ENCODE measurements at places on chromosomes 1 and 21. TPM values are rescaled to one million over a fixed set of nuclear protein-coding genes. Genes with fewer than 3 reads are reported as not detected.

- no peaks in the 10 kb centered on the region for H3K4me1 ChIP-seq
- H3K27me3 ChIP-seq: no peaks in the 10 kb centered on the region
- no peaks in the 10 kb centered on the region for H3K36me3 ChIP-seq
- no peak overlapping the region for H3K27ac ChIP-seq
- H3K4me3 ChIP-seq: no peak overlapping the region
- no peak for DNase-seq
Measured at GRCh38 chr1:81848880-81849682, 48.3 kb downstream of the ADGRL2 start.

GRCh38 chr21:18142655-18143054 is 102.0 kb upstream of the CHODL start:
- no peaks in the 10 kb centered on the region for H3K4me1 ChIP-seq
- H3K27ac ChIP-seq: no peak overlapping the region
- no peaks in the 10 kb centered on the region for H3K27me3 ChIP-seq
- no peak overlapping the region for H3K4me3 ChIP-seq

- H3K4me1 ChIP-seq: no peaks in the 10 kb centered on the region
- H3K27me3 ChIP-seq: peaks cover 32% of the 10 kb centered on the region
- H3K36me3 ChIP-seq: no peaks in the 10 kb centered on the region
- DNase-seq: no peak
Measured at GRCh38 chr1:242525769-242526168, 1.3 kb upstream of the PLD5 start.

- no peaks in the 10 kb centered on the region for H3K36me3 ChIP-seq
- no peak overlapping the region for H3K4me3 ChIP-seq
- no peaks in the 10 kb centered on the region for H3K27me3 ChIP-seq
- H3K27ac ChIP-seq: no peak overlapping the region
Measured at GRCh38 chr1:212722270-212722957, 22.8 kb upstream of the BATF3 start.

DNA sequence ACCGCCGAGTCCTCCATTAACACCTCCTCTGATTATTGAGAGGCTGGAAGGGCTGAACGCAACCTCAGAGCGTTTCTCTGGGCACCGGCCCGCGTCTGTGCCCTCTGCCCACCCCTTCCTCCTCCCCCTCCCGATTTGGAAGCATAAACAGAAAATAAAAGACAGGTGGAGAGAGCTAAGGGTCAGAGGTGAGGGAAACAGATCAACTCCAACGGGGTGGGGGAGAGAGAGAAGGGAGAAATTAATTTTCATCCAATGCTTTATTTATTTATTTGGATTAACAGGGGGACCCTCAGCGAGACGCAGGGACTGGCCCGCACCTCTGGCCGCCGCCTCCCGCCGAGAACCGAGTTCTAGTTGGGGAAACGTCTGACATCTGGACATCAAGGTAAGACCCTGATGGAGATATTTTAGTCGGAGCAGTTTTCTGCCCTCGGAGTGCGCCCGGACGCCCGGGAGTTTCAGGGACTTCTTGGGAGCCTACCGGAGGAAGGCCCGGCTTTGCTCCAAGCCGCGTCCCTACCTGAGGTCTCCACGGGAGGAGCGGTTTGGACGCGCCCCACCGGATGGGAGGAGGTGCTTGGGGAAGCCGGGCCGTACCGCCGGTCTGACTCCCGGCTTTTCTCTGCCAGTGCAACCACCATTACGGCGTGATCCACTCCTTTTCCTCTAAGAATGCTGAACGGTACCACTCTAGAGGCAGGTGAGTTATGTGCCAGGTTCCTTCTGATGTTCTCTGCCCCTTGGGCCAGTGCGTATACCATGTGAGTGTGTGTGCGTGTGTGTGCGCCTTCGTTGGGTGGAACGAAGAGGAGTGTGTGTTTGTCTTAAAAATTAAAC is 5.1 kb upstream of the LHX9 start:
- peak overlapping the region; percentile 56 for H3K4me3 ChIP-seq
- no peak overlapping the region for H3K27ac ChIP-seq
- H3K27me3 ChIP-seq: peaks cover 87% of the 10 kb centered on the region
- no peak for DNase-seq

DNA sequence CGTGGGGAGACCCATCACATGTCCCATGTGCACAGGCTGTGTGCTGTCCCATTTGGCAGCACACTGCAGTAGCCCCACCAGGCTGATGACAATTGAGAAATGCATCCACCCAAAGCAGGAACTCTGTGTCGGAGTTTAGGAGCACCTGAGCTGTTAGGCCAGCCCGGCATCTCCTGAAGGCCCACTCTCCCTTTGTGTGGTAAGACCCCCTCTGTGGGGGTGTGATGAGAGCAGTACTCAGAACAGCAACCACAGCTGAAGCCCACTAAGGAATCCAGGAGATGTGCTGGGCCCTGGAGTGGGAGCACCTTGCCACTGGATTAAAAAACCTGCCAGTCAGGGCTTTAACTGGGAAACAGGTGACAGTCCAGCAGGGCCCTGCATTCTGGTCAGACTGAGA is 37.2 kb downstream of the FCRL5 start:
- no peaks in the 10 kb centered on the region for H3K27me3 ChIP-seq
- H3K27ac ChIP-seq: no peak overlapping the region
- no peak for DNase-seq
- H3K4me1 ChIP-seq: no peaks in the 10 kb centered on the region
- no peak overlapping the region for H3K4me3 ChIP-seq

DNA sequence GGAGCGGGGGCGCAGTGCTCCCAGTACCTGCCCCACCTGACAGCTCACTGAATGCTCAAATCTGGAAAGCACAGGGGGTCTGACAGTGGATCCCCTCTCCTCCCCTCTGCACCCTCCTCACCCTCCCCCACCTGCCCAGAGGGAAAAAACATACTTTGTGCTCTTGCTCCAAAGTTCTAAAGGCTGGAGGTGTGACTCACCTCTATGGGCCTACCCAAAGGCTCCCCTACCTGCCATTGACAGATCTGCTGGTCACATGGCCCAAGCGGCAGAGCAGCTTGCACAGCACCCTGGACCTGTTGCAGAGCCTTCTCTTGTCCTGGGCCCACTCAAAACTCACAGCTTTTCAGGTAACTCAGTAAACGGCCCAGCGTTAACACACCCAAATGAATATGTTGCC is 55.7 kb downstream of the ADSS2 start:
- no peaks in the 10 kb centered on the region for H3K36me3 ChIP-seq
- H3K4me1 ChIP-seq: no peaks in the 10 kb centered on the region
- H3K4me3 ChIP-seq: no peak overlapping the region
- no peaks in the 10 kb centered on the region for H3K27me3 ChIP-seq
- DNase-seq: peak; percentile 44

ELAVL4 gene
- total RNA-seq: not detected

LENEP gene
- total RNA-seq: 0.88 TPM

FMO2 gene
- 2.7 TPM for total RNA-seq

All from osteoblast (primary cell).